Lung (tissue), 17 donors: ENCODE measurements at places on chromosomes 3 and 15.

- H3K4me1 ChIP-seq = no peaks in the 10 kb centered on the region
- DNase-seq = no peak
- no peaks in the 10 kb centered on the region for H3K27me3 ChIP-seq
- no peaks in the 10 kb centered on the region for H3K36me3 ChIP-seq
- no peak overlapping the region for H3K27ac ChIP-seq
- H3K4me3 ChIP-seq = no peak overlapping the region
Measured at GRCh38 chr3:45100981-45101407, 45.2 kb downstream of the CDCP1 start.

- peak; percentile 67 for DNase-seq
- H3K4me1 ChIP-seq = no peaks in the 10 kb centered on the region
- peak overlapping the region; percentile 43 for H3K27ac ChIP-seq
- H3K36me3 ChIP-seq = no peaks in the 10 kb centered on the region
- no peaks in the 10 kb centered on the region for H3K27me3 ChIP-seq
Measured at GRCh38 chr3:71657831-71658530, 67.2 kb downstream of the EIF4E3 start.

GRCh38 chr3:4350789-4351163 is 47.6 kb downstream of the SETMAR start:
- H3K27ac ChIP-seq = no peak overlapping the region
- peak; percentile 83 for DNase-seq
- no peaks in the 10 kb centered on the region for H3K27me3 ChIP-seq
- H3K4me1 ChIP-seq = peaks cover 9% of the 10 kb centered on the region
- no peaks in the 10 kb centered on the region for H3K36me3 ChIP-seq

DNA sequence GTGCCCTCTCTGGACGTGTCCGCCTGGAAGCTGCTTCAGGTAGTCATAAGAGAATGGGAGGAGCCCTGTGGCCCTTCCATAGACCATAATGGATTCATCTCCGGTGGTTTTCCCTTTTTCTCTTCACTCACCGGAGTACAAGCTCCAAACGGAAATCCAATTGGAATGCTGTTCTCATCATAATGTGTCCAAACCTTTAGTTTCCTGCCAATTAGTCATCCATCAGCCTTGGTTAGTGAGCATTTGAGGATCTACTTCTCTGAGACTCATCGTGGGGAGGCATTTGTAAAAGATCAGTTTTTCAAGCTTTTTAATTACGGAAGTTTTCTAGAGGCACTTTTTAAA is 34.9 kb downstream of the ABHD2 start:
- no peak overlapping the region for H3K4me3 ChIP-seq
- peaks cover 11% of the 10 kb centered on the region for H3K36me3 ChIP-seq
- no peak for DNase-seq
- H3K4me1 ChIP-seq = peaks cover 9% of the 10 kb centered on the region
- H3K27ac ChIP-seq = no peak overlapping the region

DNA sequence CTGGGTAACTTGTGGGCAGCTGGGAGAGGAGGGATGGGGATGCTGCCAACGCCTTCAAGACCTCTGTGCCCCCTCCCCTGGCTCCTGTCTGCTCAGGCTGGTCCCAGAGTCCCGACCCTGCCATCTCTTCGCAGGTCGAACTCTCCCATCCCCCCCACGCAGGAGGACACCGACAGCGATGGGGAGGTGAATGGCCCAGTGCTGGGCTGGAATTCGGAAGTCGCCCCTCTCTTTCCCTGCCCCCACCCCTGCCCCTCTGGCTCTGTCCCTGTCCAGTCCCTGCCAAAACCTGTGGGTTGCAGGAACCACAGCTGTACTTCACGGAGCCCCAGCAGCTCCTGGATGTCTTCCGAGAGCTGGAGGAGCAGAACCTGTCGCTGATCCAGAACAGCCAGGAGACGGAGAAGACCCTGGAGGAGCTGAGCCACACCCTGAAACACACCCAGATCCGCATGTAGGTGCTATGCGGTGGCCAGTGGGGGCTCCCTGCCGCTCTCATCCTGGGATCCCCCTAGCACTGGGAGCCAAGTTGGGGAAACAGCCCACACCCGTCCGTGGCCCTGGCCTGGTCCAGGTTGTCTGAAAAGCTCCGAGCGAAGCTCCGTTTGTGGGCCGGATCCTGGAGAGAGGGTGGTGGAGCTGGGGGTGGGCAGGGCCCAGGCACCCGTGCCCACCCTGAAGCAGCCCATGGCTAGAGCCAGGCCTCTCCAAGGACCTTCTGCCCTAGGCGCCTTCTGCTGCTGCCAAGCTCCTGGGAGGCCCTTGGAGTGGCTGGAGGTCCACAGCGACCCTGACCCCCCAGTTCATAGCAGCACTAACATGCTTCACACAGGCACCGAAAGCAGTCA is 28.7 kb downstream of the CFAP100 start:
- H3K27ac ChIP-seq = no peak overlapping the region
- H3K36me3 ChIP-seq = no peaks in the 10 kb centered on the region
- H3K27me3 ChIP-seq = no peaks in the 10 kb centered on the region
- no peak for DNase-seq

DNA sequence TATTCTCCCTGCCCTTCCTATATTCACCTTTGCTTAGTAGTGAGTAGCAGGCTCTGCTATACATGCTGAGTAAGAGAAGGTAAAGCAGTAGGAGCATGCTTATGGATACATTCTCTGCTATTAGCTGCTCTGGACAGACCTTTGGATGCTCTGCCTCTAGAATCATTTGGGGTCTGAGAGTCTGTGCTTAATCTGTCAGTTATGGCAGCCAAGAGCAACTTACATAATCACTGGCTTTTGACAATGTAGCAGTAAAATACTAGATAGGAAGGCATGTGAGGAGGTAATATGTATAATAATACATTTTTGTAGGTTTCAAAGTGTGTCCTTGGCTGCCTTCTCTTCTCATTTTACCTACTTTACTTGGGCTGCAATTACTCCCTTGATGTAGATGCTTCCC is 277.7 kb downstream of the GAP43 start:
- H3K36me3 ChIP-seq = no peaks in the 10 kb centered on the region
- no peak overlapping the region for H3K4me3 ChIP-seq
- DNase-seq = no peak
- no peaks in the 10 kb centered on the region for H3K4me1 ChIP-seq
- H3K27ac ChIP-seq = no peak overlapping the region
